ENCODE measurements at places on chromosomes 4 and X. TPM values are rescaled to one million over a fixed set of nuclear protein-coding genes. Genes with fewer than 3 reads are reported as not detected.

The BMX gene
- polyA plus RNA-seq, result not detected

The PIR gene
- polyA plus RNA-seq, result 15.9 TPM

The NRK gene
- 0.30 TPM for polyA plus RNA-seq

The PAGE3 gene
- polyA plus RNA-seq, result not detected

The ZNF674 gene
- polyA plus RNA-seq, result 1.8 TPM

The SGMS2 gene
- 45.4 TPM for polyA plus RNA-seq

The FAM47A gene
- polyA plus RNA-seq, result not detected

The MSN gene
- polyA plus RNA-seq, result 590 TPM

The KIAA1210 gene
- not detected for polyA plus RNA-seq

The EPHA5 gene
- 0.16 TPM for polyA plus RNA-seq

The SUPT20HL1 gene
- polyA plus RNA-seq, result not detected

The LUZP4 gene
- not detected for polyA plus RNA-seq

The NUP62CL gene
- not detected for polyA plus RNA-seq

The SPANXN4 gene
- not detected for polyA plus RNA-seq

The SSX3 gene
- polyA plus RNA-seq, result not detected

The CT45A8 gene
- not detected for polyA plus RNA-seq

The SPACA5 gene
- not detected for polyA plus RNA-seq

The MAGEA8 gene
- not detected for polyA plus RNA-seq

The MAGEA2 gene
- not detected for polyA plus RNA-seq

The PDHA1 gene
- polyA plus RNA-seq, result 200 TPM

The KLKB1 gene
- polyA plus RNA-seq, result 0.06 TPM

The GAGE12J gene
- polyA plus RNA-seq, result not detected

The PPEF1 gene
- not detected for polyA plus RNA-seq

The CSN2 gene
- polyA plus RNA-seq, result not detected

The EMCN gene
- polyA plus RNA-seq, result not detected

The KANTR gene
- 2.4 TPM for polyA plus RNA-seq

The ABCG2 gene
- 5.5 TPM for polyA plus RNA-seq

The TRIM61 gene
- 2.5 TPM for polyA plus RNA-seq

The OTUD6A gene
- polyA plus RNA-seq, result not detected

The NLGN4X gene
- polyA plus RNA-seq, result 0.05 TPM

The CABS1 gene
- not detected for polyA plus RNA-seq

The SERPINA7 gene
- not detected for polyA plus RNA-seq

The CDS1 gene
- 0.08 TPM for polyA plus RNA-seq

The SYN1 gene
- polyA plus RNA-seq, result 1.4 TPM

The GIMD1 gene
- not detected for polyA plus RNA-seq

The CCDC110 gene
- polyA plus RNA-seq, result 0.80 TPM

The TREX2 gene
- polyA plus RNA-seq, result 0.08 TPM

The TEX13C gene
- polyA plus RNA-seq, result not detected

The SSX2B gene
- polyA plus RNA-seq, result not detected

The MAGEC3 gene
- polyA plus RNA-seq, result not detected

The CPE gene
- 20.2 TPM for polyA plus RNA-seq

The LAP3 gene
- polyA plus RNA-seq, result 80.8 TPM

The DMD gene
- polyA plus RNA-seq, result 3.6 TPM

The NIPAL1 gene
- polyA plus RNA-seq, result 0.14 TPM

The DUX4 gene
- not detected for polyA plus RNA-seq

The PRRG1 gene
- polyA plus RNA-seq, result 14.1 TPM

The KIT gene
- 7.0 TPM for polyA plus RNA-seq

The EDNRA gene
- polyA plus RNA-seq, result 1.4 TPM

Measured in fibroblast of lung (primary cell).